Activated CD8-positive, alpha-beta memory T cell treated with anti-CD3 and anti-CD28 coated beads for 48 hours (primary cell): ENCODE measurements at places on chromosomes 3 and 15.

- no peak for DNase-seq
These were observed 15.1 kb downstream of the CTSH start for GRCh38 chr15:78929536-78930264.

DNA sequence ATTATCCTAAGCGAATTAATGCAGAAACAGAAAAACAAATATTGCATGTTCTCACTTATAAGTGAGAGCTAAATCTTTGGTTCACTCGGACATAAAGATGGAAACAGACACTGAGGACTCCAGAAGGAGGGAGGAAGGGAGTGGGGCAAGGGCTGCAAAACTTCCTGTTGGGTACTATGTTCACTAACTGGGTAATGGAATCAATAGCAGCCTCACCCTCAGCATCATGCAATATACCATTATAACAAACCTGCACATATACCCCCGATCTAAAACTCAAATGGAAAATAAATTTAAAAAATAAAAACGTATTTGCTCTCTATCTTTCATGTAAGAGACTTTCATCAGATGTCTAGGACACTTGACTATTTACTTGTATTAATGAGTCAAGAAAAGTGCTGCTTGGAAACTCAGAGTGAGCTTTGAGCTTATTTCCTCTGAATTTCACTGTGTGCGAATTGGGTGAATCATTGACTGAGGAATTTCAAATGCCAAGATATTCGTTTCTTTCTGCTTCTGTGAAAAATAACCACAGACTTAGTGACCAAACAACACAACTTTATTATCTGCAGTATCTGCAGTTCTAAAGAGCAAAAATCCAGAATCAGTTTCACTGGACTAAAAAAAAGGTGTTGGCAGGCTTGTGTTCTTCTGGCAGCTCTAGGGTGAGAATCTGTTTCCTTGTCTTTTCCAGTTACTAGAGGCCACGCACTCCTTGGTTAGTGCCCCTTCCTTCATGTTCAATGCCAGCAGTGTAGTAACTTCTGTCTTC is 18.4 kb downstream of the TM4SF18 start:
- no peak for DNase-seq

- DNase-seq = no peak
These were observed 129.3 kb upstream of the TPM1 start for GRCh38 chr15:62913246-62913645.

- no peak for DNase-seq
These were observed 534.5 kb upstream of the KCNMB2 start for GRCh38 chr3:178001670-178002101.

- DNase-seq = no peak
These were observed 130.3 kb downstream of the NUP210 start for GRCh38 chr3:13289771-13290285.

DNA sequence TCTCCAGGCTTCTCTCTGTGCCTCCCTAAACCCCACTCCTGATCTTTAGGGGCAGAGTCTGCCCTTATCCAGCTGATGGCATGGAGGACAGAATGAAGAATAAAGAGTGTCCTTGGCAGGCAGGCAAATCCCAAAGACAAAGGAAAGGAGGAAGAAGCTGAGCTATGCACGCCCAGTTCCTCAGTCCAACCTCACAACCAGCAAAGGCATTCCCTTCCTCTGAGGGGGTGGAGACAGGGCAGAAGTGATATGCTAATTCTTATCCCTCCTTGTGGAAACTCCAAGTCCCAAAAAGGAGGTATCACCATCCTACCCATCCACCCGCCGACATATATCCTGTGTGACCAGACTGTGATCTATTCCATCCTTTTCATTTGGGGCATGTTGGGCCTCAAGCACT is 10.5 kb upstream of the CCDC54 start:
- no peak for DNase-seq

- DNase-seq = no peak
These were observed 224.1 kb upstream of the TPRG1 start for GRCh38 chr3:188947401-188948280.

DNA sequence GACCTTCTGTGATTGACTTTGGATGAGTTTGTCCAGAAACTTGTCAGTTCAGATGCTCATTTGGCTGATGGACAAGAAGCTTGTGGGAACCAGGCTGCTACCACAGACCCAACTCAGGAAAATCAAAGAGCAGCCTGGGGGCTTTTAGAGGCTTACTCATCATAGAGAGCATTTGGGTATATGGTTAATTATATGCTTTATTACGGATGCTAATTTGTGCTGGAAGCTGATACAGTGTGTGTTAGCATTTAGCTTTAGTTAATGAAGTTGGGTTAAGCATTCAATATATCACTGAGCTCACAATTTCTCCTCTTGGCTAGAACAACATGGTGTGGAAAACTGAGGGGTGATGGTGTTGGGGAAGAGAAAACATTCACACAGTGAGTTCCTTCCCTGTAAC is 664.2 kb upstream of the CFAP20DC start:
- DNase-seq = no peak

GRCh38 chr15:94352636-94353487 is 121.5 kb downstream of the MCTP2 start:
- DNase-seq = no peak

- DNase-seq = no peak
These were observed 20.9 kb downstream of the SLC24A1 start for GRCh38 chr15:65642594-65642993.

- DNase-seq = no peak
These were observed 43.1 kb upstream of the LIMD1 start for GRCh38 chr3:45551214-45552010.

GRCh38 chr3:24396338-24396737 is 98.3 kb downstream of the THRB start:
- DNase-seq = no peak

- no peak for DNase-seq
These were observed 240.1 kb downstream of the ISL2 start for GRCh38 chr15:76576523-76577279.

DNA sequence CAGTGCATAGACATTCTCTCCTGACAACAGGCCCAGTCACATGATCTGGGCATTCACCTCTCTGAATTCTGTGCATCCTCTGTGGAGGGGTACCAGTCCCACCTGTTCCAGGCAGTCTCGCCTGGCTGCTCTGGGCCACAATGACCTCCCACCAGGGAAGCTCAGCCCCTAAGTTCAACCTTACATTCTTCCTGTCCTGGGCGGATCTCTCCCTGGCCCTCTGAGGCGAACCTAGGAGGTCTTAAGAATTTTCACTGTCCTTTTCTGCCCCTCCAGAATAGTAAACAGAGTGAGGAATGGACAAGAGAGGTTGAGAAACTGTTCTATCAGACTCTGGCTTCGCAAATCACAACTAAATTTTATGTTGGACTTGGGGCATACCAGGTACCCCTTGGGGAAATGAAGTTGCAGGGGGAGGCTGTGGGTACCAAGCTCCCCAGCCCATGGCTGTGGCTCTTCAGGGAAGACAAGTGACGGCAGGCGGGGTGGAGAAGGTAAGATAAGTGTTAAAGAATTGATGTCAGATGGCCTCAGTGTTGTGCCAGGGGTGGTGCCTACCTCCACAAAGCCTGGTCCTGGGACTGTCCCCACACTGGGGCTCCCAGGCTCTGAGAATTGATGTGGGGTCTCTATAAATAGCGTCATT is 5.3 kb downstream of the SCN5A start:
- DNase-seq = no peak

- DNase-seq = no peak
These were observed 2.8 kb downstream of the HES1 start for GRCh38 chr3:194138732-194139070.

- DNase-seq = no peak
These were observed 61.7 kb upstream of the KCNMB2 start for GRCh38 chr3:178474526-178474925.

- DNase-seq = no peak
These were observed 63.9 kb downstream of the PPARG start for GRCh38 chr3:12352755-12353154.

DNA sequence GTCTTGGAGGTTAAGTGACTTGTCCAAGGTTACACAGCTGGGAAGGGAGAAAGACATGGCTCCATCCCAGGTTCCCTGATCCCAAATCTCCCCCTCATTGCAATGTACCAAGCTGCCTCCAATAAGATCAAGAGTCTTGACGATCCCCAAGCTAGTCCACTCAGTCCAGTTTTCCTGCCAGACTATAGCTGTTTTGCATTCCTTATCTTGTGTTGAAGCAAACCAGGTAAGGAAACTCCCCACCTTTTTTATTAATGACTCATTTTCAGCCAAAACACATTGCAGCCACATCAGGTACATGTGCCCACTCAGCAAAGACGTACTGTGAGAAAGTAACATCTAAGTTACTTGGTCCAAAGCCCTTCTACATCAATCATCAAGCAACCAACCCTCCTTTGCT is 41.9 kb downstream of the LIPC start:
- no peak for DNase-seq

GRCh38 chr3:42101048-42101447 is 9.9 kb downstream of the TRAK1 start:
- no peak for DNase-seq

GRCh38 chr3:125403789-125404188 is 28.7 kb upstream of the ZNF148 start:
- no peak for DNase-seq

DNA sequence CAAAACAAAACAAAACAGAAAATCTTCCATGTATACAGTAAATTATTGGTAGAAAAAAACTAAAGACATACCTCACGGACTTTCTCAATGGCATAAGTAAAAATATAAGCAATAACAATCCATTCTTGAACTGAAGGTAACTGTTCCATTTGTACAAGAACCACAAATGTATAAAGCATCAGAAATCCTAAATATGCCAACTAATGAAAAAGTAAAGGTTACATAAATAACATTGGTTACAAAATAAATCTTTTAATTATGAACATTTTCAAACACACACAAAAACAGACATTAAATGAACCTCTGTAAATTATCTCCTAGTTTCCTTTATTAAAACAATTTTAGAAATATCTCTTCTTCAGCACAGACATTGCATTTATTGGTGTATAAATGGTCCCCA is 60.7 kb upstream of the USP50 start:
- no peak for DNase-seq

GRCh38 chr3:167814441-167814951 is 79.0 kb downstream of the SERPINI1 start:
- DNase-seq = no peak

DNA sequence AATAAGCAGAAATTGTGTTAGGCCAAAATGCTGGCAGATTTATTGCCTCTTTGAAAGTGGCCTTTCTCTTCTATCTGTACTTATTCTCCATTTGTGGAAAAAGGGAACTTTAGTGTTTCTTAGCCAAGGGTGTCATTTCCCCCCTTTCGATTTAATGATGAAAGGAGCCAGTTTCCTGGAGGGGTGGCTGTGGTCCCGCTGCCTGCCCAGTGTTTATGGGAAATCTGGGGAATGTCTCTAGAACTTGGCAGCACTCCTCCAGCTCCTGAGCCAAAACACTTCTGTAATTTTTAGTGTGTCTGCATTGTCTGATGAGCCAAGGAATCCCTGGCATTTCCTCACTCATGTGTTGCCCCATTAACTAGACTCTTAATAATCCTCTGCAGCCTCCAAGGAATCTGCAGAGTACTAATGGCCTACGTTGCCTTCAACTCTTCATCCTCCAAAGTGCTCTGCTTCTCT is 448.8 kb downstream of the GRM7 start:
- no peak for DNase-seq

DNA sequence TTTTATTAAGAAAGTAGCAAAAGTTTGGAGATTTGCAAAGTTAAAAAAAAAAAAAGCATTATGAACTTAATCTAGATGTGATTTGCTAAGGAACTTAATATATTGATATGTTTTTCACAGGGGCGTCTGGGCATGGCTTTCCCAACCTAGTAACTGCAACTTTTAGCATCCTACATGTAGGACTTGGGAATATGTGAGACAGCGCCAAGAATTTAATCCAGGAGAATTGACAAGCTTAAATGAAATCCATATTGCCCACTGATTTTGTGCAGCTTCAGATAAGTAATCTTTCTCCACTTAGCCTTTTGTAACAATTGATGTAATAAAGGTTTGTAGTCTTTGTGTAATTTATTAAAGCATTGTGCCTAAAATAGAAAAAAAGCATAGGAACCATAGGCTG is 982 bp upstream of the GABPB1 start:
- no peak for DNase-seq

GRCh38 chr3:112133626-112134334 is 732 bp upstream of the GCSAM start:
- no peak for DNase-seq

GRCh38 chr15:31150732-31151231 is 49.3 kb upstream of the TRPM1 start:
- DNase-seq = no peak

DNA sequence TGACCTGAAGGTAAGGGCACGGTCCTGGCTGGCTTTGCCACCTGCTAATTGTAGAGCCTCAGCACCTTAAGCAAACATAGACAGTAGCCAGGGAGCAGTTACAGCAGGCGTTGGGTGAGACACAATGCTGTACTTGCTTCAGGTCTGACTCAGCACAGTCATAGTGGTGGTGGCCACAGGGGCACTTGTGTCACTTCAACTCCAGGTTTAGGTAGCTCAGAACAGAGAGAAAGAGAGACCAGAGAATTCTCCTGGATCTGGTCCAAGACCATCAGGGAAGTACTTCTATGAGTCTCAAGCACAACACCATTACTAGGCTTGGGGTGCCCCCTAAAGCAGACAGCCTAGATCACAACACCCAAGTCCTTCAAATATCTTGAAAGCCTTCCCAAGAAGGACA is 204.4 kb downstream of the OTOL1 start:
- no peak for DNase-seq

DNA sequence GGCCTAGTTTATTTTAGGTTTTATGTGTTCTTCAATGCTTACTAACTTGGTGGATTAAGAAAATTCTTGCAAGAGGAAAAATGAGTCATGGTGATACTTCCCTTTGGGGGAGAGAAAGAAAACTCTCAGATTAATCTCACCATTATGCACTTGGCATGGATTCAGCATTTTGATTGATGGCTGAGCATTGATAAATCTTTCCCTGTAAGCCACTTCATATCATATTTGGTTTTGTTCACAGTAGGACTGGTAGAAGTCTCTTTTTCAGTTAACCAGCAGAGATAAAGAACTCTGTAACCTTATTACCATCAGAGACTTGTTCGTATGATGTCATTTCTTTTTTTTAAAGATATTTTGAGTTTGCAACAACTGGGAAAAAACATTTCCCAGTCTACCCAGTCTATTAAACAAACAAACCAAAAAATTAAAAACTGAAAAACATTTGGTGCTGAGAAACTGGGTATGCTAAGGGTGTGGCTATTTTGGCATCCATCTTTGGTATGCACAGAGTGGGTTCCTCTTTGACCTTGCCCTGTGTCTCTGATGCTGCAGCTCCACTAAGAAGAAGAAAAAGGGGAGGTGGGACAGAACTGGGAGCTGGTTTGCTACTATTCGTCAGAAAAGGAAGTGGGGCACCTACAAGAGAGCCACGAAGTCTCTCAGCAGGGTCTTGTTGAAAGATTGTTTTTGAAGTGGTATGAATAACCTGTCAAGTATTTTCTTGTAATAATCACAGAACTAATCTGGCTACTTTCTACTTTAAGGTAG is 17.2 kb downstream of the TMOD3 start:
- no peak for DNase-seq

DNA sequence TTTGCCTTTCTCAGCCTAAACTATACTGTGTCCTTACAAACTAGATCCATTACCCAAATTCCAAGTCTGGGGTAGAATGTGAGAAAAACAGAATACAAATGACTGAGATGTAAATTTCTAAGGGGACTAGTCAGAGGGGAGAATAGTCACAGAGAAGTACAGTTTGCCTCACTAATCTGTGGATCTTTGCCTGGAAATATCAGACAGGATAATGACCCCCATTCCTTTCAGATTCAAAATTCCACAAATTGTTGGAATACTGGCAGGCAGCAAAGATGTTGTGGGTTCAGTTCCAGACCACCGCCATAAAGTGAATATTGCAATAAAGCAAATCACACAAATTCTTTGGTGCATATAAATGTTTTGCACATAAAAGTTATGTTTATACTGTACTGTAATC is 762.8 kb upstream of the NR2F2 start:
- no peak for DNase-seq
